ENCODE measurements at places on chromosomes 3 and 15.

- no peak for DNase-seq
These were observed 45.2 kb downstream of the C2CD4B start for GRCh38 chr15:62119874-62120273.

DNA sequence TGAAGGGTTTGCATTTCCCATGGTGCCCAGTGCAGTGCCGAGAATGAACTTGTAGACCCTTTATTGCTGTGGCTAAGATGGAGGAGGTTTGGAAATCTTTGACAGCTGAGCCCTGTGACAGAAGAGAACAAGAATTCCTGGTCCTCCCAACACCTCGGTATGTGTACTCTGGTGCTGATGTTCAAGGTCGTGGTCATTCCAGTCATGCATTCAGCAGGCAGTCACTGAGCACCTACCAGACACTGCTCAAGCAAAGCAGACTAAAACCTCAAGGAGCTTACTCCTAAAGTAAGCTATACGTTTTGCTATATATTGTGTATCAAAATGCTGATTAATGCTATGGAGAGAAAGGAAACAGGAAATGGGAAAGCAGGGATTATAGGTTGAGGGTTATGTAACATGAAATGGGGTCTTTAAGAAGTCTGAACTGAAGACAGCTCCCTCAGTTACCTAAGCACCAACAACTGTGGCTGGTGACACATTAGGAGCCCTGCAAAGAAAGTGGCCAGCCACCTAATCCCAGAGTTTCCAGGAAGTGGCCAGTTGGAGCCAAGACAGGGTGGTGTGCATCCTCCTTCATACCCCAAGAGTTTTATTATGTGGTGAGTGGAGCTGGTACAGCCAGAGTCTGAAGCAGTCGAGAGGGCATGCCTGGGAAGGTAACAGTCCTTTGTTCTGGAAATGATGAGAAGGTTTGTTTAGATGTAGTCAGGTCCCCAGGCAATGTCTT lies 65.0 kb downstream of the CCNL1 start:
- DNase-seq: peak; percentile 73

- DNase-seq: no peak
These were observed 149.8 kb downstream of the MECOM start for GRCh38 chr3:169513672-169514071.

GRCh38 chr15:41022487-41023090 lies 69.3 kb downstream of the CHAC1 start:
- DNase-seq: peak; percentile 67

DNA sequence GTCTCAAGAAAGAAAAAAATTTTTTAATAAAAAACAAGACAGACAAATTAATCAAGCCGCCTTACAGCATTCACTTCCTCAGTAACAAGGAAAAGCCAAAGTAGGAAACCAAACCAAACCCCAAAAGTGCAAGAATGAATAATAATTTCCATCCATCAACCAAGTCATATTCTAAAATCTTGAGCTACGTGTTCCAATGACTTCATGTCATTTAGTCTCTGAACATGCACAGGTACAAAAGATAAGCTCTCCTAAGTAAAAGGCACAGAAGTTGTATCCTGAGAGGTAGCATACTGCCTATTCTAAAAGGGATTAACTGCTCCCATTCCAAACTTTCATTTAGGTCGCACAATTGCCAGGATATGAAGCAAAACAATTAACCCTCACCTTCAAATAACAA lies 29.7 kb downstream of the SLC4A7 start:
- no peak for DNase-seq

Measured in amniotic epithelial cell (primary cell).